Psoas muscle (tissue), 8 donors: ENCODE measurements at places on chromosomes 7 and 10.

DNA sequence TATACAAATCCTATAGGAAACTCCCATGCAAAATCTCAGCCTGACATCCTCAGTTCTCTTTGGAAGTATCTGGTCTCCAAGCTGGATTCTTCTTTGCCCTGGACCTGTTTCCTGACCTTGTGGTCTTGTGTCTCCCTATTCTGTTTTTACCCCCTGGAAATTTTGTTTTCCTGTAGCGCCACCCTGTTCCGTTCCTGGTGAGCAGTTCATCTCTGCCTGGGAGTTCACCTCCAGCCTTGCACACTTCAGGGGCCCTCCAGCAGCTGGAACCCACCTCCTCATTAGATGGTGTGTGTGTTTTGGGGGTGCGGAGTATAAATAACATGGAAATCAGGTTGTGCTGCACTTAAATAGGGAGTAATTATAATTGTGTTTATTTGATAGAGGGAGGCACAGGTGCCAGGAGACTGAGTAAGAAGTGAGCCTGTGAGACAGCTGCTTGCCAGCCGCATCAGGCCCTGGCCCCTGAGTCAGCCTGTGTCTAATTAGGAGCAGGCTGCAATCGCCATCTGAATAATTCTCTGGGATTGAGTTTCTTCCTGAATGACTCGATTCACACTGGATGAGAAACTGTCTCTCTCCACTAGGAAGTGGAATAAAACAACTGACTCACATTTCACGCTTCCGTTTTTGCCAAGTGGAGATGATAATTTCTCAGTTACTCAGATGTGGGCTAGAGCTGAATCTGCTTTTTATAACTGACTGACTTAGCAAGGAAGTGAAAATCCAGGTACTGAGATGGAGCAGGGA is 69.4 kb upstream of the HECTD2 start:
- DNase-seq, result peak; percentile 84

DNA sequence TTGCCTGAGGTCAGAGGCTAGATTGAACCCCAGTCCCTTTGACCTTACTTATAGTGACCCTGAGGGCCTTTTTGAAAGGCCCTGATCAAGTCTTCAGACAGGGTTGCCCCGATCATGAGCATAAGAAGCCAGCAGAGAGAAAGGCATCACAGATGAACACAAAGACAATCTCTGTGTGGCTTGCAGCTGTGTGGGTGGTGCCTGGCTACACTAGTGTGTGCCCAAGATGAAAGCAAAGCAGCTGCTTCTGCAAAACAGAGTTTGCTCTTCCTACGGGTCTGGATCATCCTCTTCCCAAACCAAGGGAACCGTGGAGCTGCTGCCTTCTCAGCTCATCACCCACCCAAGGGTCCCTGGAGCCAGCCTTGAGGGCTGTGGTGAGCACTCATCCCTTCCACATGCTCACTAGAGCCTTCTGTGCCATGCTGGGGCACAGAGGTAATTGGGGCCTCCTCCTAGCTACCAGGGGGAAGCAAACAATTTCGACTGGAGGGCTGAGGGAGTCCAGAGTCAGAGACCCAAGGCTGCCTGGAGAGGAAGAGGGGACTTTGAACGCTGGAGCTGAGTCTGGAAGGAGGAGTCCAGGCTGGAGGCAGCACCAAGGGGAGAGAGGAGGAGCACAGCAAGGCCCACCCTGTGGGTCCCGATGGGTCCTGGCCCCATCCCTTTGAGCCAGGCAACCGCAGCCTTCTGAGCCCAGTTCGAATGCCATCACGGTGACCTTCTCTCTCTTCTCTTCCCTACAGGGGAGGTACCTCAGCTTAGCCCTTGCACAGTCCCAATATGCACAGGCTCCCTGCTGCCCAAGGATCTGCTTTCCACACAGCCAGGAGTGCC is 42.3 kb downstream of the ANTXRL start:
- no peak for DNase-seq

- DNase-seq, result no peak
These were observed 1.6 kb upstream of the ORAI2 start for GRCh38 chr7:102431617-102432298.

DNA sequence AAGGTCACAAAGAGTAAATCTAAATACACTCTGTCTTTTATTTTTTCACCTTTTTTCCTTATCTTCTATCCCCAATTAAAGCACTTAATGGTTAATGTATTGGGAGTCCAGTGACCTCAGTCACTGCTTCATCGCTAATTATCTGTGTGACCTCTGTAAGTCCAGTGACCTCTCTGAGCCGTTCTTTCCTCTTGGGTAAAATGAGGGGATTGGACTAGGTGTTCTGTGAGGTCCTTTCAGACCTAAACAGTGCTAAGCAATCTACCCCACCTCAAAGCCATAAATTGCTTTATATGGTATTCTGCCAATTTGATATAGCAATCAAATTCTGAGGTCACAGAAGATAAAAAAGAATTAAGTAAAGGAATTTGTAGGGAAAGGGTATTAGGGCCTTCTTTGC is 3.9 kb upstream of the SFMBT2 start:
- DNase-seq, result no peak

GRCh38 chr10:119456435-119456810 is 86.1 kb downstream of the RGS10 start:
- no peak for DNase-seq

GRCh38 chr10:112409755-112410154 is 35.8 kb downstream of the ACSL5 start:
- DNase-seq, result no peak

DNA sequence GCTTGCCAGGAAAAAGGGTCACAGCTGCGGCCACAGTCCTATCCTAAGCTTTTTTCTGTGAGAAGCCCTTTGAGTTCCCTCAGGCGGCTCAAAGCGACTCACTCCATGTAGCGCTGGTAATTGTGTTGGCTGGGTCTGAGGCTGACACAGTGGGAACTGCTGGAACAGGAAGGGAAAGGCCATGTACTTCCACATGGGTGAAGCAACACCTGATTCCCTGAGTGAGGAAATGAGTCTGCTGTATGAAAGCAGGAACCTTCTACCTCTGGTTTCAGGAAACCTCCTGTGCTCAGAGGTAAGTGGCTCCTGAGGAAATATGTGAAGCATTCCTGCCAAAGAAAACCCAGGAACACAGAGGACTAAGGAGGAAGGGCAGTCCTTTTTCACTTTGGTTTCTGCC is 734.6 kb upstream of the SORCS1 start:
- DNase-seq, result peak; percentile 23

- no peak for DNase-seq
These were observed 21.6 kb downstream of the NT5C3A start for GRCh38 chr7:33040803-33041516.

DNA sequence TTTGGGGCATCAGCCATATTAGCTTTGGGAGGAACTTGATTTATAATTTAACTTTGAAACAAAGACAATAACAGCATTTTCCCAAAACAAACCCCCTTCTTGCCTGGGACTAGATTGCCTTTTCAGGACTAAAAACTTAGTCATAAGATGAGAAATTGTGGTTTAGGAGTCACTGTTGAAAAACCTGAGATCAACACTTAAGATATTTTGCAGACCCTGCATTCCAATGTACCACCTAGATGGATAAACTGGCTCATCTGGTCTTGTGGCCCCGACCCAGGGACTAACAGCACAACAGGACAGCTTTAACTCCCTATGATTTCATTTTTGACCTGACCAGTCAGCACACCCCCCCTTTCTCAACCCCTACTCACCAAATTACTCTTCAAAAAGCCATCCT is 1165.4 kb downstream of the XPNPEP1 start:
- no peak for DNase-seq

GRCh38 chr7:66170309-66171231 is 34.6 kb upstream of the TPST1 start:
- DNase-seq, result peak; percentile 88

DNA sequence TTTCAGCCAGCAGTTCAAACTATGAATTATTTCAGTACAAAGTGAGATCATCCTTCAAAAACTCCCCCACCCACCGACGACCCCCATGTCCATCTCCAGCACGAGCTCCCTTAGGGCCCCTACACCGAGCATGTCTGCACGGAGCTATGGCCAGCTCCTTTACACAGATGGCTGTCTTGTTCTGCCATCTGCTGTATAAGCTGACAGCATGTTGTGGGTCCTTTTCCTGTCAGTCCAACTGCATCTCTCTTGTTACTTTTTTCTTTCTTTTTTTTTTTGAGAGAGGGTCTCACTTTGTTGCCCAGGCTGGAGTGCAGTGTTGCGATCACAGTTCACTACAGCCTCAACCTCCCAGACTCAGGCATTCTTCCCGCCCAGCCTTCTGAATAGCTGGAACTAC is 21.6 kb downstream of the NPC1L1 start:
- DNase-seq, result no peak

DNA sequence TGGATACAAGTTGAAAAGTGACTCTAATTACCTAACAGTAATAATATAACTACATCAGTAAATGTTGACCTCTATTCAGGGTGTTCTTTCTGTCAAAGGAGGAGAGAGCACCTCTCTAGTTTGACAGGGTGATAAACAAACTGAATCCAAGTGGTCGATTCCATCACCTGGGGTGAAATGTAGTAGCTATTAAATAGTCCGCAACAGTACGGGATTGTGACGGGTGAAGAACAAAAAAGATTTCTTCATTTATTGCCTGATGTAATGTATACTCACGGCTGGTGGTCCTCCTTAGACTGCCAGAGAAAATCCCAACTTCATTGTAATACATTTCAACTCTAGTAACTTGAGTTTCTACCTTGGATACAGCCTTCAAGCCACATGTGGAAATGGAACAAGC is 292.5 kb upstream of the CELF2 start:
- no peak for DNase-seq

GRCh38 chr7:14836571-14837189 is 65.9 kb downstream of the DGKB start:
- DNase-seq, result peak; percentile 54

GRCh38 chr7:110534241-110534931 is 556.5 kb upstream of the LRRN3 start:
- no peak for DNase-seq

DNA sequence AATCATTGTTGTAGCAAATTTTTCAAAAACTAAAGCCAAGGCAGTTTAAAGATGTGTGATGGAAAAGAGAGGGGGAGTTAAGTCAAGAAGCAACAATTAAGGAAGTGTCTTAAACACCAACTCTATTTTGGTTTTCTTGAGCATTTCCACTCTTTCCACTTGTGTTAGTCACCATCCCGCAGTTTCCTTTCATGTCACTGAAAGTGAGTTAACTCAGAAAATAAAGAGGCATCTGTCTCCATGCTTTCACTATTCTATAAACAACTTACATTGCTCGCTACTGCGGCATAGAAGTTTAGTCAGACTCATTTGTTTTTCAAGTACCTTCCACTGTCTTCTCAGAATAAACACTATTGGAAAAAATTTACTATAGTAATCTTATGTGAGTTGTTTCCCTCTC is 284.9 kb upstream of the SEMA3D start:
- DNase-seq, result no peak

DNA sequence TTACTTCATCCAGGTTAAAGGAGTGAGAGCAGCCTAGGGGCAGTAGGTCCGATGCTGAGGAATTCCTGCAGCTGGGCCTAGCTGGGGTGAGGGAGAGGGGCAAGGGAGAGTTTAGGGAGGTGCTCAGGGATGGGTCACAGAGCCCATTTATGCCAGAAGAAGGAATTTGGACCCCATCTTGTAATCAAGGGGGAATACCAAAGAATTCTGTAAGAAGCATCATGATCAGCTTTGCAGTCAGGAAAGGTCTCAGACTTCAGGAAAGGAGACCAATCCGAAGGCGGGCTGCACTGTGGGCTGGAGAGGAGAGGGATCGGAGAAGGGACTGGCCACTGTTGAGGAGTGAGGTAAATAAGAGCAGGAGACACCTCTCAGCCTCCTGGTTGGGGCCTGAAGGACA is 566.6 kb upstream of the MGMT start:
- DNase-seq, result no peak
